Ascending aorta (tissue), 2 donors: ENCODE measurements at places on chromosomes 5 and 9. TPM values are rescaled to one million over a fixed set of nuclear protein-coding genes. Genes with fewer than 3 reads are reported as not detected.

Gene SMIM33
- total RNA-seq: not detected

- DNase-seq: no peak
These were observed 69.7 kb upstream of the NEURL1B start for GRCh38 chr5:172571413-172571812.

DNA sequence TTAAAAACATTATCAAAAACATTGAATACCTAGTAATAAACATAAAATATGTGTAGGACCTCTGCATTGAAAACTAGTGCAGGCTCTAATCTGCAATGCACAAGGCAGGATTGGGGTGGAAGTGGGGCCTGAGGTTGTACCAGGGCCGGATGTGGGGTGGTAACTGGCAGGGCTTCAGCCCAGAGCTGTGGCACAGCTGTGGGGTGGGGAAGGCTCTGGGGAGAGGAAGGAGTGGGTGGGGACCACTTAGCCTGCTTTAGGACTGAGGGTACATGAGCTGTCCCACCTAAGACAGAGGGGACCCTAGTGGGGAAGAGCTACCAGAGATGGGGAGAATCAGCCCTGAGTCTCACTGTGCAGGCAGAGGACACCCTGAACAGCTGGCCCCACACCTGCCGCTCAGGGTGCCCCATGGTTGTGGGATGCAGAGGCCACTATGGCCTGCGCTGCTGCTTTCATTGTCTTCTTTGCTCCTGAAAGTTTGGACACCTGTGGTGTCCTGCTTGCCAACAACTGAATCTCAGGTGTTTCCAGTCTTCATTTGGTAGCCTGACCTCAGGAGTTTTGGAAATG is 311.4 kb downstream of the TLE4 start:
- no peak for DNase-seq

DNA sequence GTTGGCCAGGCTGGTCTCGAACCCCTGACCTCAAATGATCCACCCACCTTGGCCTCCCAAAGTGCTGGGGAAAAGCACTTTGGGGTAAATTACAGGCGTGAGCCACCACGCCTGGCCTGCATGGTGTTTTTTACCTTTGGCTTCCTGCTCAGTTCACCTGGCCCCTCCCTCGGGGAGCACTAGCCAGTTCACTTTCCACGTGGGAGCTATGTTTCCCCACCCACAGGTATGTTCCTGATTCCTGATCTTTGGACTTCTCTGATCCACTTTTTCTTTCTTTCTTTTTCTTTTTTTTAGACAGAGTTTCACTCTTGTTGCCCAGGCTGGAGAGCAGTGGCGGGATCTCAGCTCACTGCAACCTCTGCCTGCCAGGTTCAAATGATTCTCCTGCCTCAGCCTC is 15.8 kb downstream of the DAB2IP start:
- no peak for DNase-seq

DNA sequence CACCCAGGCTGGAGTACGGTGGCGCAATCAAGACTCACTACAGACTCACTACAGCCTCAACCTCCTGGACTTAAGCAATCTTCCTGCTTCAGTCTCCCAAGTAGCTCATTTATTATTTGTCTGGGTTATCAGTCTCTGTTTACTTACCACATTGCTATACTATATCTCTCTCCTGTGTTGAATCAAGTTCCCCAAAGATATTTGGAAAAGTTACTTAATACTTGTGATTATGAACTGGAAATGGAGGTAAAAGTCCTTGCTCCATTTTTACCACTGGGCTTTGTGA is 55.6 kb downstream of the ANGPTL2 start:
- no peak for DNase-seq

GRCh38 chr5:11050596-11051304 is 289.7 kb upstream of the DAP start:
- no peak for DNase-seq
